ENCODE measurements at places on chromosomes 3 and 15. TPM values are rescaled to one million over a fixed set of nuclear protein-coding genes. Genes with fewer than 3 reads are reported as not detected.

DNA sequence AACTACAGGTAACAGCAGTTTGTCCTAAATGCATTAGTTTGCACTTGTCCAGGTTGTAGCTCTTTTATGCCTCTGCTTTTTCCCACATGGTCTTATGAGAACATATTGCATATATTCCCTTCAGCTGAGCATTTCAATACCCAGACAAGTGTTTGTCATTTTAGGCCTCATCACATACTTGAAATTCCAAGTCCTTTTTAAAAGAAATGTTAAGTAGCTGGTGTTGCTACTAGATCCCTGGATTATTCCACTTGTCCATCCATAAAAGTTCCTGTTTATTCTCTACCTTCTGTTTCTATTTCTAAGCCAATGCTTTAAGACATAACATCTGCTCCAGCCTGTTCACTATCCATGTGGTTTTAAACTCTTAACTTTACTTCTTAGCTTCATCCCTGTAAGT is 128.4 kb downstream of the NECTIN3 start:
- DNase-seq = no peak

GRCh38 chr3:29245441-29245840 is 35.4 kb upstream of the RBMS3 start:
- no peak for DNase-seq

GRCh38 chr3:51501833-51502561 is 2.2 kb upstream of the DCAF1 start:
- peak; percentile 39 for DNase-seq

- no peak for DNase-seq
These were observed 202.7 kb downstream of the CGGBP1 start for GRCh38 chr3:87856126-87856525.

Gene RBP2
- total RNA-seq = not detected

DNA sequence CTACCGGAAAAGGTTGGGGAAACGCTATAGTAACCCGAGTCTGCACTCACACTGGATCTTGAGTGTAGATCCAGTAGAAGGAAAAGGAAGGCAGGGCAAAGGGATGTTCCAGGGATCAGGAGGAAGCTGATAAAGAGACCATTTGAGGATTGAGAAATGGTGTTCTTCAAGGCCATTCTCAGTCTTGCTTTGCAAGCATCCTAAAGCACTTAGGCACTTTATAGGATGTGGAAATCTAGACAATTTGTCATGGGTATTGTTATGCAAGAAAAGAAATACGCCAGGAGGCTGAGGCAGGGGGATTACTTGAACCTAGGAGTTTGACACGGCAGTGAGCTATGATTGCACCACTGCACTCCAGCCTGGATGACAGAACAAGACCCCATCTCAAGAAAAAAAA is 13.2 kb upstream of the SCAMP5 start:
- no peak for DNase-seq

Gene TTLL13
- total RNA-seq = 0.06 TPM

DNA sequence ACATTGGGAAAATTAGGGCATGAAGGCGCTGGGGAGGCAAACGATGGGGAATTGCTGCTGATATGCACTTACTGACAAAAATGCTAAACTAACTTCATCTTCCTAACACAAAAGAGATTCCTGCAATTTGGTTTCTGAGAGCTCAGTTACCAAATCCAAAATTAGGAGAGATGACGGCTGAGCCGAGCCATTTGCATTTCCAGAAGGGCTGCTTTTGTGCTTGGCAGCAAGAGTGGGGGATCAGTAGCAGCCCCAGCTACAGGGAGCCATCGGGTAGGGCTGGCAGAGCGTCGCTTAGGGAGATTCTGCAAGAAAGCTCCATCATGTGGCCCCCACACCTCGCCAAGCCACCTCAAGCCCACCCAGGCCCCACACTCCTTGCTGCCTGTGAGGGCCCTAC is 16.1 kb upstream of the DUSP7 start:
- no peak for DNase-seq

DNA sequence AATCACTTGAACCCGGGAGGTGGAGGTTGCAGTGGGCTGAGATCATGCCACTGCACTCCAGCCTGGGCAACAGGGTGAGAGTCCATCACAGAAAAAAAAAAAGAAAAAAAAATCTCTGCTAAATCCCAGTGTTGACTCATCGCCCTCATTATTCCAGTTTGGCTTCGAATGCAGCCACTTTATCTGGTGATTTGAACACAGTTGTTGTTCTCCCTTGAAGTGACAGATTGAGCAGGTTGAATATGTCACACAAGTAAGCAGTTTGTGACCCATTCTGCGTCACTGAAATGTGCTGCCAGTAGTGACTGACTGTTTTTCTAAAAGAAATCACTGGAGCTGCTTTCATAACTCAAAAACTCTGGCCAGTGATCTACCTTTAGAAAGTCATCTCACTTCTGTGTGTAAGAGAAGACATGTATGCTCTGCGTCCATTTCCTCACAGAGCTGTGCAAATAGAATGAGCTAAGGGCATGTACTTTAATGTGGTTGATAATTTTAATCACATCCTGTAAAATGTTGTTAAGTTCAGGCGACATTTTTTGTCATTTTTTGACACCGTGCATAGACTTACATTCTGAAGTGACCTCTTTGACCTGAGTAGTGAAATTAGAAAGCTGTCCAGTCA is 12.5 kb downstream of the DOCK3 start:
- DNase-seq = peak; percentile 10

GRCh38 chr3:152177757-152178156 is 91.0 kb upstream of the MBNL1 start:
- no peak for DNase-seq

Gene GOLGA6L7
- not detected for total RNA-seq

DNA sequence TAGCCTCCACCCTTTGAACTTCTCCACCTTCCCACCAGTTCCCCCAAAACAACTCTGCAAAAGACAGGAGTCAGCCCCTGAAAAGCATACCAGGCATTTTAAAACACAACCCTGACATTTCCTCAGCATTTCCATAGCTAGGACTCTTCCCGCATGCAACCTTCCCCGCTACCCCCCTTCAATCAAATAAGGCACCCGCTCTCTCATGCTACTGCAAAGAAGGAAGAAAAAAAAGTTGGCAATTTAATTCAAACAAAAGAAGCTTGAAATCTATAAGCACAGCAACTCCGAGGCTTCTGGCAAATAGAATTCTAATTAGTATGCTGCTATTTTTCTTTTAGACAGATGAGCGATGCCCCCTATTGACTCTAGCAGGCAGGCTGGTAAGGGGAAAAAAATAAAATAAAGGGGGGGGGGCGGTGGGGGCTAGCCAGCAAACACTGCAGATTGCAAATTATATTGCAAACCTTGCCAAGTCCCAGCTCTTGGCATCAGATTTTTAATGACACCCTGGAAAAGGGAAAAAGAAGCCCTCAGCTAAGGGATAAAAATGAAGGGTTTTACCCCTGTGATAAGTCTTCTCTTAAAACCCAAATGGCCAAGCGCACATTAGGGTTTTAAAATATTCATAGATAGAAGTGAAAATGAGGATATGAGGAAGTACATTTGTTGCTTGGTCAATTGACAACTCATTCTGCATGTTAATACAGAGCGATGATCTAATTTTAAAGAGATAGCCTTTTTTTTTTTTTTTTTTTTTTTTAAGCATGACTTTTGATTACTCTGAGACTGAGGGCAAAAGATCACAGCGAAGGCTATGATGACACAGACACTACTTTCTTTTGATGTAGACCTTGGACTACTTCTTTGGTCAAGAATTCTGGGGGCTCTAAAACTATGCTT is 255.2 kb downstream of the NR2F2 start:
- DNase-seq = no peak

Gene DGKG
- total RNA-seq = 26.1 TPM

GRCh38 chr15:36673039-36673438 is 93.6 kb downstream of the CDIN1 start:
- DNase-seq = no peak

DNA sequence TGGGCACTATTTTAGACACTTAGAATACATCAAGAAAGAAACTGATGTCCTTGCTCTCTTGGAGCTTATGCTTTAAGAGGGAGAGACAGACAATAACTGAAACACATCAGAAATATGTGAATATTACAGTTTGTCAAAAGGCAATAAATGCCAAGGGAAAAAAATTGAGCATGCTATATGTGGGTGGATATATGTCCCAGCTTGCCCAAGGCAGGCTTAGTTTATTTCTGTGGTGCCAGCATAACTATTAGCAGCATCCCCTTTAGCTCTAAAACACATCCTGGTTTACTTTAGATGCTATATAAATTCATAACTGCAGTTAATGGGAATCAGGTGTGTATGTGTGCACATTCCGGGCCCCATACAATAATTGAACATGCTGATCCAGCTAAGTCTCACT is 191.2 kb upstream of the PDZRN3 start:
- no peak for DNase-seq

GRCh38 chr3:6578526-6578925 is 282.4 kb upstream of the GRM7 start:
- DNase-seq = no peak

GRCh38 chr3:67685499-67685898 is 31.1 kb upstream of the SUCLG2 start:
- DNase-seq = no peak

- no peak for DNase-seq
These were observed 232.5 kb downstream of the SHQ1 start for GRCh38 chr3:72615776-72616175.

DNA sequence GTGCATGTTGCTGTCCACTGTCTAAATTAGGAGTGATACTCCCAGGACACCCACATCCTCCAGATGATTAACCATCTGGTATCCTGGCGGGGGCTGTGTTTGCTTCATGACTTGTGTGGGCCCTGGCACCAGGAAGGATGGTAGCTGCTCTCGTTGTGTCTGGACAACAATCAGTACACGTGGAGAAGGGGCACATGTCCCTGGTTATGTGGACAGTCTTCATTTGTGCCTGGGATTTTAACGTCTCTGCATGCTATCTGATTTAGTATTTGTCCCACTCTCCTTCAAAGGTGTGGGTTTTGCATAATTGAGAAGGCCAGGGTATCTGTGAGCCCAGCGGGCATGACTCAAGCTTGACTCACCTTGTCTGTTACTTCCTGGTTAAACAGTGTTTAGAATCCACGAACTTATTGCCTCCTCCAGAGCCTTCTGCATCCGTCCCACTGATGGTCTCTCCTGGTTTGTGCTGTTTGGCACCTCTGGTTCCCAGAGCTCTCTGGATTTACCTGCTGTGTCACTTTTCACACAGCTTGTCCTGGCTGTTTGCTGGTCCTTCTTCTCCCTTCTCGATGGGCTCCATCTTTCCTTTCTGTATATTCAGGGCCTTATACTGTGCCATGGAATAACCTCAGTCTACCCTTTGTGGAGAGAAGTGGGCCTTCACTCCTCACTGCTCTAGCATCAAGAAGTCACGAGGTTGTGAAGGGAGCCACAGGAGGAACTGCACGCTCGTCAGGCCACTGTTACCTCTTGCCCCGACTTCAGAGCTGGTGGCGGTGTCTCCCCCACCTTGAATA is 32.5 kb downstream of the ARNT2 start:
- DNase-seq = peak; percentile 25

Gene RHCG
- total RNA-seq = not detected

Gene FOXB1
- not detected for total RNA-seq

Gene MCF2L2
- total RNA-seq = 0.62 TPM

DNA sequence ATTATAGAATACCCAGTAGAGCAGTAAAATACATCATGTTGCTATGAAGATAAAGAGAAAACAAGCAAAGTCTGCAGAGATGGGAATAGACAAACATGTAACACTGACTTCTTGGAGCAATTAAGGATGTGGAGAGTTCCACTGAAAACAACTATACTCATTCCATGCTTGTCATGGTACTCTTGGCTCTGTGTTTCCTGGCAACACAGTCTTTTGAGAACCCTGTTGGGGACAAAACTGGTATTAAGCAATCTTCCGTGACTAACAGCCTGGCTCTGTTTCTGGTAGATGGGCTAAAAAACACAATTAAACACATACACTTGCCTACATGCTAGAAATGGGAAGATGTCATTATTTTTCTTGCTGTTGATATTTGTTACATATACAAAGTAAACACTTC is 1212.3 kb upstream of the GBE1 start:
- DNase-seq = peak; percentile 2

Gene GAP43
- 1.2 TPM for total RNA-seq

Gene PRSS50
- not detected for total RNA-seq
